ENCODE measurements at places on chromosomes 16 and 17. TPM values are rescaled to one million over a fixed set of nuclear protein-coding genes. Genes with fewer than 3 reads are reported as not detected.

SMIM36 gene
- total RNA-seq: not detected

UNC13D gene
- total RNA-seq: 1.6 TPM

USP43 gene
- total RNA-seq: 5.5 TPM

IKZF3 gene
- total RNA-seq: not detected

RNF227 gene
- total RNA-seq: 2.8 TPM

STAC2 gene
- total RNA-seq: 0.64 TPM

ITGB3 gene
- 1.6 TPM for total RNA-seq

PRSS27 gene
- total RNA-seq: 2.6 TPM

TPSG1 gene
- not detected for total RNA-seq

CD300A gene
- 2.6 TPM for total RNA-seq

TERB1 gene
- not detected for total RNA-seq

IL4R gene
- 3.6 TPM for total RNA-seq

PSME3 gene
- 34.8 TPM for total RNA-seq

TRAPPC1 gene
- total RNA-seq: 21.3 TPM

PYDC1 gene
- 0.36 TPM for total RNA-seq

UBE2G1 gene
- total RNA-seq: 52.4 TPM

EVPL gene
- total RNA-seq: not detected

C16orf89 gene
- total RNA-seq: 6.9 TPM

ZDHHC1 gene
- 6.8 TPM for total RNA-seq

TMEM101 gene
- total RNA-seq: 25.2 TPM

CFAP97D1 gene
- not detected for total RNA-seq

AANAT gene
- total RNA-seq: 0.27 TPM

MGAT5B gene
- 28.4 TPM for total RNA-seq

ITGB4 gene
- total RNA-seq: 2.1 TPM

HOXB9 gene
- 0.09 TPM for total RNA-seq

RNU2-1 gene
- not detected for total RNA-seq

EPOP gene
- 0.82 TPM for total RNA-seq

SLC25A10 gene
- total RNA-seq: 11.2 TPM

ELP5 gene
- total RNA-seq: 20.0 TPM

PLA2G10 gene
- not detected for total RNA-seq

NOG gene
- 6.9 TPM for total RNA-seq

SLFN14 gene
- total RNA-seq: 0.18 TPM

KRTAP4-5 gene
- total RNA-seq: not detected

BHLHA9 gene
- 0.54 TPM for total RNA-seq

HCRT gene
- total RNA-seq: not detected

Measured in cerebellum (tissue), 4 donors.